ENCODE measurements at places on chromosomes 6 and 20.

GRCh38 chr6:109516929-109517328, 33.9 kb upstream of the ZBTB24 start:
- no peak for DNase-seq

GRCh38 chr6:49549691-49550491, 577 bp upstream of the C6orf141 start:
- no peak for DNase-seq

GRCh38 chr6:165799391-165800153, 136.5 kb upstream of the PDE10A start:
- DNase-seq = no peak

- DNase-seq = no peak
These were observed 45.5 kb downstream of the TTI1 start for GRCh38 chr20:37987602-37988290.

DNA sequence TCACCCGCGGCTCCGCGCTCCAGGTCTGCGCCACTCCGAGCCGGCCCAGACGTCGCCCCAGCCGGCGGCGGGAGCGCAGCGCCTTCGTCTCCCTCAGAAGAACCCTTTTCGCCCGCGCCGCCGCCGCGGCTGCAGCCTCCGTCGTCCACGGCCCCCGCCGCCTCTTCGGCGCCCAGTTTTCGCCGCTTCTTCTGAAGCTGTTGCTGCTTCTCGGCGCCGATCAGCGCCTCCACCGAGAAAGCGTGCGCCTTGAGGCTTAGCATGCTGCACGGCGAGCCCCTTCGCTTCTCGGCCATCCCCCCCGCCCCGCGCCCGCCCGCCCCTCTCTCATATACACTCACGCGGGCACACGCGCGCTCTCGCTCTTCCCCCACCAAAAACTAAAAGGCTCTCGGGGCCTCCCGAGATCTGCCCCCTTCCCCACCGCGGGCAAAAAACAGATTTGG, 489 bp downstream of the TBX18 start:
- no peak for DNase-seq

DNA sequence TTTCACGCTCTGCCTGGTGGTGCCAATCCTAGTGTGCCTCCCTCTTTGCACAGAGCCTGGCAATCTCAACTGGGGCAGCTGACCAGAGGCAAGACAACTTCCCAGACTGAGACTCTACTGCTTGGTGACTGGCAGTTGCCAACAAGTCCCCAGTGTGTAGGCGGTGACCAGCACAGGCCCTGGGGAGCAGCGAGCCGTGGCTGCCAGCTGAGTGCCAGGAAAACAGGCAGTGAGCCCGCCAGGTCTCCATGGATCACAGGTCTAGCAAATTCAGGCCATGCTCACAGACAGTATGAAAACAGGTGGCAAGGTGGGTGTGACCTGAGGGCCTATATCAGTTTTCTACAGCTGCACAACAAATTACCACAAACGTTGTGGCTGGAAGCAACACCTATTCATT, 289.9 kb downstream of the KIF16B start:
- no peak for DNase-seq

DNA sequence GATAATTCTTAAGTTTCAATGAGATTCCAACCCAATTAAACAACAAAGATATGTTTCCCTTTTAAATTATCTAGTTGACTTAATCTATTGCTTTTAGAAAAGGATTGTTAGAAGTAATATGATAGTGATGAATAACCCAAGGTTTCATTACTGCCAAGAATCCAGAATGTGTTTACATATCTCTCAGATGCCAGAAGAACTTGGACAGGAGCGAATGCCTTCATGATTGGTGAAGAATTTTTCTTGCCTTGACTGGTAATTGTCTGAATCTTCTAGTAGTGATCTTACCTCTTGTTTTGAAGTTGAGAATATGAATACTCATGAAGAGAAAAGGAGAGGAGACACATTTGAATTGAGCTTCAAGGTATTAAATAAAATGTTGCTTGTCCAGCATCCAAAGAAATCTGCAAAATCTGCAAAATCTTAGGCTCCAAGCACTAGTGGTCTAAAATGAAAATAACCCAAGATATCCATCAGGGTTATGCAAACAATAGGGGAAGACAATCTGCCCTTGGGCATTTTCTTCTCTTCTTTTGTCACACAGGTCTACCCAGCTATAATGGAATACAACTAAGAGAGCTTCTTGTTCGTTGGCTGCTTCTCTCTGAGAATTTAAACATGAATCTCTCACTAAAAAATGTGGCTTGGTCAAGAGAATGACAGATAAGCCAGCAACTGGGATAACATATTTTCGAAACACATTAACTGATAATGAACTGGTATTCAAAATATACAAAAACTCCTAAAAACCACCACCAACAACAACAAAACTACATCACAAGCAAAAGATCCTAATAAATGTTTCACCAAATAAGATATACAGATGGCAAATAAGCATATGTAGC, 928.9 kb downstream of the EYS start:
- no peak for DNase-seq

GRCh38 chr20:49448917-49449316, 33.6 kb downstream of the KCNB1 start:
- peak; percentile 34 for DNase-seq

All from A549 (cell line).